Stomach (tissue), 19 donors: ENCODE measurements at places on chromosomes 12 and 14. TPM values are rescaled to one million over a fixed set of nuclear protein-coding genes. Genes with fewer than 3 reads are reported as not detected.
A peak's percentile ranks its signal among the peaks of the same experiment; 100 is the strongest.

The TTC6 gene
- total RNA-seq: 33.6 TPM

The LHX5 gene
- total RNA-seq: not detected

The ARHGEF25 gene
- 31.8 TPM for total RNA-seq

The SLC16A7 gene
- total RNA-seq: 84.8 TPM

The PTPRB gene
- total RNA-seq: 13.0 TPM

The OR6C2 gene
- total RNA-seq: not detected

DNA sequence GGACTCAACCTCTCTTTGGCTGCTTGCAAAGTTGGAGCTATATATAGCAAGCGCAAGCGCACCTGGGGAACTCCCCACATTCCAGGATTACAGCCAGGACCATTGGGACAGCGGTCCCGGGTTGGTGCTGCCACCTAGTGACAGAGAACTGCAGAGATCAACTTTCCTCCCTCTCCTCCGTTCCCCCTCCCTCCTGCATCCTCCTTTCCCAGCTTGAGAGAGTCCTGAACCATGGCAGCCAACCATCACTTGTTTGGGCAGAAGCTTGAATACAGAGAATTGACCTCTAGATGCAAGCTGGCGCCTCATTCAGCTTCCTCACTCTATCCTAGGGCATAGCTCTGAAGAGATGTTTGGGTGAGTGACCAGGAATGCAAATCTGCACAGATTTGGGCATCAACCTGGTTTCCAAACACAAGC, 17.4 kb upstream of the FLVCR2 start:
- no peak overlapping the region for H3K4me3 ChIP-seq
- no peaks in the 10 kb centered on the region for H3K36me3 ChIP-seq
- no peaks in the 10 kb centered on the region for H3K27me3 ChIP-seq
- no peak overlapping the region for H3K27ac ChIP-seq
- H3K4me1 ChIP-seq: peaks cover 11% of the 10 kb centered on the region

DNA sequence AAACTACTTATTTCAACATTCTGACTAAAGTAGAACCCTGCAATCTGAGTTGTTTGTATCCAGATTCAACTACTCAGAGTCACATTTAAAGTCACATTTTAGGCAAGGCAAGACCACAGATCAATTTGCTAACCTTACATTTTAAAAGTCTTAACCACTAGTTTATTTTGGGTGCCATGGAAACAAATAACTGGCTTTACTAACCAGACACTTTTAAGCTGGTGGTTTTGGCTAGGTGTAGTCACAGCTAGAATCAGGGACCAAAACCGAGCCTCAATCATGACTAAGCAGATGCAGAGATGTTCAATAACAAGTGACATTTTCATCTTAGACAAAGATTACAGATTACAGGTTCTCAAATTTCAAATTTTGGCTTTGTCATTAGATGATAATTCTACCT, 115.3 kb downstream of the PDE6H start:
- H3K36me3 ChIP-seq: no peaks in the 10 kb centered on the region
- DNase-seq: no peak
- no peaks in the 10 kb centered on the region for H3K4me1 ChIP-seq
- no peak overlapping the region for H3K4me3 ChIP-seq
- no peak overlapping the region for H3K27ac ChIP-seq

- DNase-seq: no peak
- H3K27ac ChIP-seq: no peak overlapping the region
- no peaks in the 10 kb centered on the region for H3K27me3 ChIP-seq
- no peaks in the 10 kb centered on the region for H3K4me1 ChIP-seq
- H3K36me3 ChIP-seq: peaks cover 80% of the 10 kb centered on the region
Measured at GRCh38 chr14:103782376-103782775, 65.0 kb downstream of the PPP1R13B start.

- DNase-seq: no peak
- H3K4me1 ChIP-seq: no peaks in the 10 kb centered on the region
- no peak overlapping the region for H3K4me3 ChIP-seq
- no peaks in the 10 kb centered on the region for H3K36me3 ChIP-seq
- H3K27ac ChIP-seq: no peak overlapping the region
Measured at GRCh38 chr14:31484754-31485153, 3.1 kb downstream of the GPR33 start.

DNA sequence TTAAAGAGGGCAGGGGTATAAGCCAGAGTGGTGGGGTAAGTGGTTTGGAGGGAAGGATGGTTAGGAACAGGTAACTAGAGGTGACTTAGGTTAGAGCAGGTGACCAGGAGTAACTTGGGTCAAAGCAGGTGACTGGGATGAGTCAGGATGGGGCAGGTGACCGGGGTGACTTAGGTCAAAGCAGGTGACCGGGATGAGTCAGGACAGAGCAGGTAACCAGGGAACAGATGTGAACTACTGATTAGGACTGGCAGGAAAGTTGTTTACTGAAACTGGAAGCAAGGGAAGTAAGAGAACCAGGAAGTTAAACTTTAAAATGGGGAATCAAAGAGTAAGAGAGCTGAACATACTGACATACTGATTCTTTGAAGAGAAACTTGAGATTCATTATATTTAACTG, 57.4 kb downstream of the FSCB start:
- H3K4me1 ChIP-seq: no peaks in the 10 kb centered on the region
- no peaks in the 10 kb centered on the region for H3K27me3 ChIP-seq
- DNase-seq: no peak
- no peak overlapping the region for H3K4me3 ChIP-seq
- H3K36me3 ChIP-seq: no peaks in the 10 kb centered on the region
- no peak overlapping the region for H3K27ac ChIP-seq

GRCh38 chr14:91159182-91159581, 45.3 kb downstream of the DGLUCY start:
- peak overlapping the region; percentile 54 for H3K27ac ChIP-seq
- H3K4me1 ChIP-seq: peaks cover 36% of the 10 kb centered on the region
- DNase-seq: no peak
- H3K36me3 ChIP-seq: peaks cover 69% of the 10 kb centered on the region
- H3K27me3 ChIP-seq: no peaks in the 10 kb centered on the region

DNA sequence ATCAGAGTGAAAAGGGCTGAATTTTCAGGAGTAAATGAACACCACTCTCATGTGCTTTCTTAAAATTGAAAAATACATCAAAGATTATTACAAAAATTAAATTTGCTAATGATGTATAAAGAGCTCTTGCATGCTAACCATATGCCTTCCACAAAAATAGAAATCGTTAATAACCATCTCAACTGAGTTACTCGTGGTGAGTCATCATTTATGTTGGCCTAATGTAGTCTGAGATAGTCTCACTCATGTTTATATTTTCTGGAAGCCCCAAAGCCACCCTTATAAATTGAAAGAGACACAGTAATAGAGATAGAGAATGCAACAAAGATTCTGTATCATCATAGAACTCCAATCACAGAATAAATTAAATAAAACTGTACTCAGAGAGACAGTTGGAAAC, 131.2 kb downstream of the KCNH5 start:
- no peaks in the 10 kb centered on the region for H3K4me1 ChIP-seq
- no peaks in the 10 kb centered on the region for H3K36me3 ChIP-seq
- no peak overlapping the region for H3K27ac ChIP-seq

- no peak overlapping the region for H3K4me3 ChIP-seq
- no peak for DNase-seq
- H3K27ac ChIP-seq: peak overlapping the region; percentile 75
- no peaks in the 10 kb centered on the region for H3K4me1 ChIP-seq
- H3K36me3 ChIP-seq: no peaks in the 10 kb centered on the region
Measured at GRCh38 chr14:52125885-52126284, 57.0 kb upstream of the NID2 start.

DNA sequence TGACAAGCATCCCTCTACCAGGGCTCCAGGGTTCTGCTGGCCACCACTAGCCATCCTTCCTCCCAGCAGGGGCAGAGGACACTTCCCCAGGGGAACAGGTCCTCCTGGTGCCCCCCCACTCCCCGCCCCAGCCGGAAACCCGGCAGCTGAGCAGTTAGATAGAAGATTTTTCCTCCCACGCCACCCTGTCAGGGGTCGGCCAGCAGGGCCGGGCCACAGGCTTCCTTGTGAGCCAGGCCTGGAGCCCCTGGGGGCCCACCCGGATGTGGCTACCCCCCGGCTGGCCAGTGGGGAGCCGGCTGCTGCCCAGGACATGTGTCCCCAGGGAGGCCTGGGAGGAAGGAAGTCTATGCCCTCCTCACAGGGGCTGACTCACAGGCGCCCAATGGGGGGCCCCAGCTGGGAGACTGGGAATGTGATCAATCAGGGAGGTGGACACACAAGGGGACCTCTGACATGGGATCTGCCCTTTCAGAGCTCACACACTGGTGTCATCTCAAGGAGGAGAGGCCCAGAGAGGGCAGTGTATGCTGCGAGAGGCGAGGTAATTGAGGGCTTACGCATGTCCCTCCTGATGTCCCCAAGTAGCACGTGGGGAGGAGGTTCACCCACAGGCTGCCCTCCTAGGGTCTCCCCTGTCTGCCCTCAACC, 4.2 kb downstream of the SH2B3 start:
- H3K36me3 ChIP-seq: no peaks in the 10 kb centered on the region
- H3K27me3 ChIP-seq: no peaks in the 10 kb centered on the region
- peaks cover 64% of the 10 kb centered on the region for H3K4me1 ChIP-seq

GRCh38 chr14:76833011-76833410, 6.8 kb downstream of the LRRC74A start:
- no peak for DNase-seq
- H3K27me3 ChIP-seq: no peaks in the 10 kb centered on the region
- H3K27ac ChIP-seq: no peak overlapping the region

- no peak overlapping the region for H3K4me3 ChIP-seq
- no peak overlapping the region for H3K27ac ChIP-seq
- peaks cover 37% of the 10 kb centered on the region for H3K36me3 ChIP-seq
Measured at GRCh38 chr12:122382919-122383350, 39.5 kb downstream of the CLIP1 start.

- no peak overlapping the region for H3K4me3 ChIP-seq
- no peaks in the 10 kb centered on the region for H3K36me3 ChIP-seq
- no peak for DNase-seq
- no peaks in the 10 kb centered on the region for H3K4me1 ChIP-seq
Measured at GRCh38 chr12:22088886-22089285, 42.9 kb downstream of the CMAS start.

DNA sequence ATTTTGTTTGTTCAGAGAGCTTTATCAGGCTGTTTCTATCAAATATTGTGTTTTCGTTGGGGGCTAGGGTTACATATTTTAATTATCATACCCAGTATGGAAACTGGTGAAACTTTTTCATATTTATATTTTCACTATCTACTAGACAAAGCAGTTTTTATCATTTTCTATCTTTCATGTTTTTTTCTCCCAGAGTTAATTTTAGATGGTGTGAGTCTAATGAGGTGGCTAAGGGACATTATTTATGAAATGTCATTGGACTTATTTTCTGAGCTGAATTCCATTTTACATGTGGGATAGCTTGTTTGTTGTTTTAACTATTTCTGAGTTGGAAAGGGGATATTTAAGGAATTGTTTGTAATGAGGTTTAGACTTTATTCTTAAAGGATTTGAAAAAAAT, 100.3 kb downstream of the TMTC2 start:
- no peaks in the 10 kb centered on the region for H3K27me3 ChIP-seq
- H3K4me3 ChIP-seq: no peak overlapping the region
- H3K36me3 ChIP-seq: no peaks in the 10 kb centered on the region

DNA sequence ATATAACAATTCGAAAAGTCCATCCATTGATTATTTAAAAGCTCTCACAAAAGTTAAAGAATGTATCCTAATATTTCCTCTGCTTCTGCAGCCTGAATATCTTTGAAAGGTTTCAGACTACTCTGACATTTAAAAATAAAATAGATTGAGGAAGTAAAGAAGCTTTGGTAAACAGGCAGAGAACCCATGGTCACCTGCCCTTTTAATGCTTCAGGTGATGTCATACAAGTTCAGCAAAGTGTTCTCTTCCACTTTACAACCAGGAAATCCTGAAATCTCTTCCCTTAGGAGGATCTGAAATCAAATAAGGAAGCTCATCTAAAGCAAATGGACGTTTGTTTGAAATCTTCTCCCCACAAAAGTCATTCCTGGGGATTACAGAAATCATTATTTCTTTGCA, 322.4 kb downstream of the PDZRN4 start:
- H3K36me3 ChIP-seq: no peaks in the 10 kb centered on the region
- DNase-seq: peak; percentile 15
- H3K27me3 ChIP-seq: no peaks in the 10 kb centered on the region
- H3K4me1 ChIP-seq: no peaks in the 10 kb centered on the region

- H3K36me3 ChIP-seq: no peaks in the 10 kb centered on the region
- H3K27me3 ChIP-seq: no peaks in the 10 kb centered on the region
- H3K27ac ChIP-seq: no peak overlapping the region
- no peak overlapping the region for H3K4me3 ChIP-seq
- no peaks in the 10 kb centered on the region for H3K4me1 ChIP-seq
Measured at GRCh38 chr12:22935090-22935489, 310.1 kb downstream of the ETNK1 start.

- H3K27me3 ChIP-seq: no peaks in the 10 kb centered on the region
- DNase-seq: peak; percentile 74
- no peak overlapping the region for H3K4me3 ChIP-seq
- H3K27ac ChIP-seq: no peak overlapping the region
- H3K36me3 ChIP-seq: no peaks in the 10 kb centered on the region
Measured at GRCh38 chr12:93098077-93098476, 169.0 kb upstream of the EEA1 start.

- no peaks in the 10 kb centered on the region for H3K27me3 ChIP-seq
- H3K36me3 ChIP-seq: no peaks in the 10 kb centered on the region
- peak overlapping the region; percentile 54 for H3K27ac ChIP-seq
Measured at GRCh38 chr12:27277846-27278260, 33.8 kb downstream of the STK38L start.

DNA sequence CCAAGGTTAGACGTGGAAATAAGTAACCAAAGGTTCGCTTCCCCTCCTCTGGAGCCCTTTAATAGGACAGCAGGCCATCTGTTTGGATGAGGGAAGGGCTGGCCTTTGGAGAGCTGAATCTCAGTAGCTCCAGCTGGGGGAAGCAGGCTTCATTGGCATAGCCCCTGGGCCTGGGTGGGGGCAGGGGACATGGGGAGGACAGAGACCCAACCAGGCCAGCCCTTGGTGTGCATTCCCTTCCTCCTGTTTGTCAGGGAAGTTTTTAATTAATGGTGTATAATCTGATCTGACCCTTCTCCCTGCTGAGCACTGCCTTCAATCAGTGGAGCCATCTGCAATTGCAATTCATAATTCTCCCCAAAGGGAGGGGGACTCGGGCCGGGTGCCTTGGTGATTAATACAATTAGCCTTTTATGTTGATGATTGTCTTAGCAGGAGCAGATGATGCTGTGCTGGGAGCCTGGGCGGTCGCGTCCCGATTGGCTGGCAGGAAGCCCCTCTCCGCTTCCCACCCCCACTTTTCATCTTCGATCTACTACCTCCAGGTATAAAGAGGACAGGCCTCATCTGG, 6.4 kb downstream of the AQP6 start:
- no peaks in the 10 kb centered on the region for H3K36me3 ChIP-seq
- peaks cover 18% of the 10 kb centered on the region for H3K4me1 ChIP-seq
- H3K4me3 ChIP-seq: no peak overlapping the region
